ENCODE measurements at places on chromosomes 4 and X. TPM values are rescaled to one million over a fixed set of nuclear protein-coding genes. Genes with fewer than 3 reads are reported as not detected.
A peak's percentile ranks its signal among the peaks of the same experiment; 100 is the strongest.

Gene AMOT
- 88.0 TPM for total RNA-seq

Gene NLRP2B
- not detected for total RNA-seq

Gene PDE5A
- total RNA-seq = 7.9 TPM

Gene CHRNA9
- total RNA-seq = not detected

Gene GPAT3
- 29.1 TPM for total RNA-seq

Gene LARP1B
- total RNA-seq = 17.7 TPM

Gene CENPVL2
- total RNA-seq = not detected

GRCh38 chrX:119981286-119982070 is 37.9 kb upstream of the NKAP start:
- H3K4me3 ChIP-seq = no peak overlapping the region
- H3K27ac ChIP-seq = no peak overlapping the region
- no peaks in the 10 kb centered on the region for H3K36me3 ChIP-seq

DNA sequence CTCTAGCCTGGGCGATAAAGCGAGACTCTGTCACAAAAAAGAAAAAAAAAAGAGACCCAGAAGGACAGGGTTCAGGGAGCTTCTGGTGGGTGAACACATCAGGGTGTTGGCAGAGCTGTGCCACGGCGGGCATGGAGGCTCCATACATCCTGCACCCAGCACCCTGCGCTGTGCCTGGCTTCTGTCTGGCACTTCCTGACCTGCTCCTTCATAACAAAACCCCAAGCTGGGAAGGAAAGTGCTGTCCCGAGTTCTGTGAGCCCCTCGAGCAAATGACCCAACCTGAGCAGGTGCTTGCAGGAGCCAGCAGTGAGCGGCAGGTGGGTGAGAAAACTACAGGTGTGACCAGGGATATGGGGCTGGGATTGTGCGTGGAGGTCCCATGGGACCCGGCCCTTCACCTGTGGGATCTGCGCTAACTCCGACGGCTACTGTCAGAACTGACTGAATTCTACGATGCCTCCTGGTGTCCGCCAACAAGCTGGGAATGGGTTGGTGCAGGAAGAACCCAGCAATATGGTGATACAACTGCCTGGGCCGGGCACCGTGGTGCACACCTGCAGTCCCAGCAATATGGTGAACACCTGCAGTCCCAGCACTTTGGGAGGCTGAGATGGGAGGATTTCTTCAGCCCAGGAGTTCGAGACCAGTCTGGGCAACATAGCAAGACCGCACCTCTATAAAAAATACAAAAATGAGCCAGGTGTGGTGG is 18.9 kb downstream of the ASMTL start:
- no peak overlapping the region for H3K27ac ChIP-seq
- no peaks in the 10 kb centered on the region for H3K4me1 ChIP-seq
- no peak for DNase-seq
- no peak overlapping the region for H3K4me3 ChIP-seq

- no peaks in the 10 kb centered on the region for H3K4me1 ChIP-seq
- no peaks in the 10 kb centered on the region for H3K27me3 ChIP-seq
- no peak overlapping the region for H3K4me3 ChIP-seq
- no peak for DNase-seq
- H3K36me3 ChIP-seq = no peaks in the 10 kb centered on the region
- no peak overlapping the region for H3K27ac ChIP-seq
Measured at GRCh38 chr4:113619526-113619925, 142.0 kb downstream of the CAMK2D start.

GRCh38 chr4:4735136-4735750 is 124.2 kb upstream of the MSX1 start:
- H3K27ac ChIP-seq = no peak overlapping the region
- H3K4me3 ChIP-seq = no peak overlapping the region
- H3K36me3 ChIP-seq = no peaks in the 10 kb centered on the region

- DNase-seq = no peak
- no peaks in the 10 kb centered on the region for H3K36me3 ChIP-seq
- H3K27ac ChIP-seq = no peak overlapping the region
- peaks cover 9% of the 10 kb centered on the region for H3K4me1 ChIP-seq
- no peaks in the 10 kb centered on the region for H3K27me3 ChIP-seq
Measured at GRCh38 chr4:7902101-7902553, 37.5 kb downstream of the AFAP1 start.

DNA sequence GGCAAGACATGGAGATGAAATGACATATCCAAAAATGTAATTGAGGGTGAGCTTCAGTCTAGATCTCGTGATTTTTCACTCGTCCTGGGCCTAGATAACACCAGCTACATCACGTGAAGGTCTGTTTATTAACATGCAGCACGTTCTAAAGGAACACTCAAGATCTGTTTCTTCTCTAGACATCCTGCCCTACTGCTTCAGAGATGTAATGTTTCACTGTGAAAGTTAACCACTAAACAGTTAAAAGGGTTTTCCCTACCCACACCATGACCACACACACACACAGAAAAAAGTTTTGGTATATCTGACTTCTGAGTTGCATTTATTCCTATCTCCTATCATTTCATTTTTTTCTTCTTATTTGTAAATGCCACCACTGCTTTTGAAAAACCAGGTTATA is 52.3 kb upstream of the SMIM31 start:
- H3K36me3 ChIP-seq = no peaks in the 10 kb centered on the region
- no peaks in the 10 kb centered on the region for H3K4me1 ChIP-seq
- no peaks in the 10 kb centered on the region for H3K27me3 ChIP-seq
- no peak for DNase-seq

DNA sequence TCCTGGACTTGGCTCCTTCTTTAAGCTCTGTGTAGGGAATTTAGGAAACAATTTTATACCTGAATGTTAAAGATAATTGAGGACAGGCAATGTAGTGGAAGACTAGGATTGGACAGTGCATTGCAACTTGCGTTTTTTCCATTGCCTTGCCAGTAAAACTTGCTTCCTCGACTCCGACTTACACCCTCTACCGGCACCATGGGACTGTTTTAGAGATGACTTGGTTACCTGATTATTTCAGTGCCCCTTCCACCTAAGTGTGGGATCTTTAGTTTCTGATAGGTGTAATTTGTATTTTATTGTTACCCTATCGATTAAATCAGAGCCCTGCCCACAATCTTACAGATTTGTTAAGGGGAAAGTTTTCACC is 1.2 kb downstream of the PRPS1 start:
- H3K4me3 ChIP-seq = peak overlapping the region; percentile 74
- no peak for DNase-seq
- H3K4me1 ChIP-seq = peaks cover 40% of the 10 kb centered on the region
- no peaks in the 10 kb centered on the region for H3K27me3 ChIP-seq
- H3K36me3 ChIP-seq = 0 out of 2 replicates have a peak, but pooled peaks cover 6% of the 10 kb centered on the region

GRCh38 chr4:3729188-3729881 is 36.9 kb upstream of the ADRA2C start:
- H3K4me1 ChIP-seq = no peaks in the 10 kb centered on the region
- H3K27me3 ChIP-seq = peaks cover 54% of the 10 kb centered on the region
- H3K36me3 ChIP-seq = no peaks in the 10 kb centered on the region
- no peak overlapping the region for H3K4me3 ChIP-seq

GRCh38 chr4:82818664-82819662 is 20.4 kb upstream of the SCD5 start:
- H3K27me3 ChIP-seq = no peaks in the 10 kb centered on the region
- H3K4me1 ChIP-seq = no peaks in the 10 kb centered on the region
- no peak overlapping the region for H3K27ac ChIP-seq
- no peak overlapping the region for H3K4me3 ChIP-seq

DNA sequence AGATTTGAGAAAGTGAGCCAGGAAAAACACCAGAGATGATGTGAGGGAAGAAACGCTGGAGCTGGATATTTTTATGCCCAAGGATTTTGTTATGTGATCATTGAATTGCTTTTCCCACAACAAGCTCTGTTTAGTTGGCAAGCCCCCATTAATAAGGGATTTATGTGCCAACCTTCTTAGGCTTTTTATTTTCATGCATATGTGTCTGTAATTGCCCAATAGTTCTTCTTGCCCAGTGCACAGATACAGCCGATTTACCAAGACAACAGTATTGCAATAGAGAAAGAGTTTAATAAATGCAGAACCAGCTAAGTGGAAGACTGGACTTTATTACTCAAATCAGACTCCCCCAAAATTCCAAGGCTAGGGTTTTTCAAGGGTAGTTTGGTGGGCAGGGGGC is 57.7 kb downstream of the TRIM2 start:
- no peaks in the 10 kb centered on the region for H3K27me3 ChIP-seq
- no peak overlapping the region for H3K4me3 ChIP-seq
- H3K36me3 ChIP-seq = peaks cover 5% of the 10 kb centered on the region
- no peaks in the 10 kb centered on the region for H3K4me1 ChIP-seq
- no peak for DNase-seq

GRCh38 chrX:94123062-94123461 is 449.1 kb downstream of the FAM133A start:
- H3K36me3 ChIP-seq = no peaks in the 10 kb centered on the region
- H3K4me1 ChIP-seq = no peaks in the 10 kb centered on the region
- H3K27ac ChIP-seq = no peak overlapping the region
- DNase-seq = no peak

- no peaks in the 10 kb centered on the region for H3K36me3 ChIP-seq
- peaks cover 60% of the 10 kb centered on the region for H3K4me1 ChIP-seq
- no peaks in the 10 kb centered on the region for H3K27me3 ChIP-seq
- H3K4me3 ChIP-seq = no peak overlapping the region
Measured at GRCh38 chrX:134570899-134571298, 87.4 kb downstream of the PLAC1 start.

GRCh38 chrX:152640034-152640818 is 2.5 kb downstream of the GABRQ start:
- DNase-seq = no peak
- H3K36me3 ChIP-seq = no peaks in the 10 kb centered on the region
- H3K4me3 ChIP-seq = no peak overlapping the region
- H3K4me1 ChIP-seq = no peaks in the 10 kb centered on the region
- H3K27me3 ChIP-seq = no peaks in the 10 kb centered on the region

- H3K27ac ChIP-seq = no peak overlapping the region
- no peaks in the 10 kb centered on the region for H3K4me1 ChIP-seq
- DNase-seq = no peak
- no peak overlapping the region for H3K4me3 ChIP-seq
- H3K27me3 ChIP-seq = no peaks in the 10 kb centered on the region
Measured at GRCh38 chr4:23382879-23383278, 507.0 kb downstream of the PPARGC1A start.

DNA sequence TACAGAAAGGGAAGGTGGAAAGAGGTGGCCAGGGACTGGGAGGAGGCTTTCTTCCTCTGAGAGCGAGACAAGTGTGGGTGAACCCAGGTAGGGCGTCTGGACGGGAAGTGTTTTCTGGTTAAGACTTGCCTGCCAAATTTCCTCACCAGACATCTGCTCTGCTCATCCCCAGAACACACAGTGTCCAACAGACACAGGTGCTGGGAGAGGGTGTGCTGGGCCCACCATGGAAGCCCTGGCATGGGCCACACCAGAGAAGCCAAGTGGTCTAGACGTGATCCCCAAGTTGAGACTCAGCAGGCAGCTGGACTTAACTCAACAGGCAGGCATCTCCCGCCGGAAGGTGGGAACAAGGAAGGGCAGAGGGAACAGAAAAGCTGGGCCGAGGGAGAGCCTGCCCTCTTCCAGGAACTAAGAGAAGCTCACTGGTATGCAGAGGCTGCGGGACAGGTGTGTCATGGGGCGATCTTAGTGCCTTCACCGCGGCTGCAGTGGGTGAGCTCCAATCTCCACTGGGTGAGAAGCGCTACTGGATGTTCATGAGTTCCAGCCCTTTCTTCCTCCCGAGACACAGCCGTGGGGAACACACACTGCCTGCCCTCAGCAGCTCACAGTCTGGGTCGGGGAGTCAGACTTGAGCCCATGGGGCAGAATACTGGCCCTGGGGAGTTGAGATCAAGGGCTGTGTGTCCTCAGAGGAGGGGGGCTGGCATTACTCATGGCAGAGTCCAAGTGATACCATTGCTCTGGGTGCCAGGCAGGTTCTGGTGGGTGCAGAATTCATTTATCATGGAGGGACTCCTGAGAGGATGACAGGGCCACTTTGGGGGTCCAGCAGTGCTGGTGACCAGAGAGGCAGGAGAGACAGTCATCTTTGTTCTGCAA is 110.2 kb downstream of the CPZ start:
- no peaks in the 10 kb centered on the region for H3K4me1 ChIP-seq
- H3K27ac ChIP-seq = no peak overlapping the region
- no peak for DNase-seq

DNA sequence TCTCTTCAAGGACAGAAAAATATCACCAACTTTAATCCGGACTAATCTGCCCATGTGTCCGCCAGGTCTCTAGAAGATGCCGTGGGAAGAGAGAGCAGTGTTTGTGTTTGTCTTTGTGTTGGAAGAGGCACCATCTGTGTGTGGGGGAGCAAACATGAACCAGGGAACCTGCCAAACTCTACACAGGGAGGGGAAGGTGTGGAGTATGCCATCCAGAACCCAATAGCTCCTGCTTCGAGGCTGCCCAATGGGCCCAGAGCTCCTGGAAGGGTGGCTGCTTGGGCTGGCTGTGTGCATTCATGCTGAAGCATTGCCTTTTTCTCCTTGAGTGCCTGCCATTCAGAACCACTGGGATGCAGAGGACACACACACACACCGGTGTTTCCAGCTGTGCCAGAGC is 536.2 kb downstream of the MID1IP1 start:
- no peak overlapping the region for H3K27ac ChIP-seq
- no peaks in the 10 kb centered on the region for H3K4me1 ChIP-seq
- no peak for DNase-seq
- no peaks in the 10 kb centered on the region for H3K27me3 ChIP-seq

GRCh38 chr4:184011826-184012380 is 106.8 kb downstream of the STOX2 start:
- H3K4me3 ChIP-seq = no peak overlapping the region
- H3K4me1 ChIP-seq = no peaks in the 10 kb centered on the region
- no peaks in the 10 kb centered on the region for H3K36me3 ChIP-seq
- DNase-seq = no peak

- H3K27ac ChIP-seq = no peak overlapping the region
- no peaks in the 10 kb centered on the region for H3K36me3 ChIP-seq
- H3K27me3 ChIP-seq = no peaks in the 10 kb centered on the region
- H3K4me3 ChIP-seq = no peak overlapping the region
Measured at GRCh38 chr4:113575401-113575800, 186.1 kb downstream of the CAMK2D start.

DNA sequence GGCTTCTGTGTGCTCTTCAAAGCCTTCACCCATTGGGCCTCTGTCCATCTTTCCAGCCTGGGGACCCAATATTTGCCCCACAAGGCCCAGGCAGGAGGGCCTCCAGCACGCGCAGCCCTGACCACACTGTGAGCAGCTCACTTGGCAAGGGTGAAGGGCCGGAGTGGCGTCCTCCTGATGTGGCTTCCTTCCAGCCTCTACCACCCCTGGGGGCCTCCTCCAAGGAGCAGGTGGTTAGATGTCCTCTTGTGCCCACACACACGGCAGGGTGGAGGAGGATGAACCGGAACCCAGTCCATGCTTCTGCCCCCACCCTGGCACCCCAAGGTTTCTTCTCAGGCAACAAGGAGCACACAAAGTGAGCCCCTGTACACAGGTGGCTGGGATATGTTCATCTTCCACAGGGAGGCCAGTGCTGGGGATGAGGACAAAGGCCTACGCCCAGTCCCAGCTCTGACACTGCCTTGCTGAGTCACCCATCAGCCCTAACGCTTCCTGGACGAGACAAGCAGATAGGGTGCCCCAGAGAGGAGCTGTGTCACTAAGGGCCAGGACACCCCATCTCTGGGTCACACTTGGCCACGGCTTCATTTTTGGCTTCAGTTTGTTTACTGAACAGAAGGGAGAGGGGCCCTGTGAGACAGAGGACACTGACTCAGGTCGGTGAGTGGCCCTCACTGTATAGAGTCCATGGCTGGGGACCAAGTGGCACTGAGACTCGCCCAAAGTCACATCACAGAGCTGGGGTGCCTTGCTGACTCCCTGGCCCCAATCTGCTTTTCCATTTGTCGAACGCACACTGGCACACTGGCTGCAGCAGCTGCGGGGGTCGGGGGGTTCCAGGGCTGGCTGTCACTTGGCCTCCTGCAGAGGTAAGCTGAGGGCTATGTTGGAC is 1.9 kb downstream of the UBL4A start:
- peaks cover 23% of the 10 kb centered on the region for H3K4me1 ChIP-seq
- H3K27ac ChIP-seq = no peak overlapping the region
- DNase-seq = no peak
- no peaks in the 10 kb centered on the region for H3K36me3 ChIP-seq
- no peak overlapping the region for H3K4me3 ChIP-seq
